ENCODE measurements at places on chromosomes 2 and 18. TPM values are rescaled to one million over a fixed set of nuclear protein-coding genes. Genes with fewer than 3 reads are reported as not detected.

Gene CCDC148
- total RNA-seq: 0.34 TPM

Gene BBS5
- total RNA-seq: 2.1 TPM

Gene PRSS56
- total RNA-seq: not detected

Gene GPAT2
- total RNA-seq: under 0.01 TPM

Gene KCNE4
- 0.14 TPM for total RNA-seq

Gene SLC23A3
- 0.68 TPM for total RNA-seq

Gene TUBA4B
- total RNA-seq: not detected

Gene HOXD13
- total RNA-seq: not detected

Gene GALNT5
- 30.1 TPM for total RNA-seq

Gene REG3A
- not detected for total RNA-seq

Gene C1QL2
- not detected for total RNA-seq

Gene POTEJ
- total RNA-seq: not detected

Gene MPV17
- 44.1 TPM for total RNA-seq

Gene GPR17
- not detected for total RNA-seq

Gene IFIH1
- total RNA-seq: 27.3 TPM

Gene ABCB11
- total RNA-seq: under 0.01 TPM

Gene AQP12B
- not detected for total RNA-seq

Gene TRIM54
- not detected for total RNA-seq

Gene RBKS
- 1.7 TPM for total RNA-seq

Gene CRACDL
- 0.34 TPM for total RNA-seq

Gene ALPG
- total RNA-seq: not detected

Gene LRATD1
- total RNA-seq: 27.0 TPM

Gene NPAS2
- total RNA-seq: 17.8 TPM

Gene TMEM198
- 0.36 TPM for total RNA-seq

Gene POTEI
- total RNA-seq: not detected

Gene GALNT3
- 92.9 TPM for total RNA-seq

Gene GREB1
- total RNA-seq: 0.28 TPM

Gene ATP8B1
- 55.8 TPM for total RNA-seq

Gene MAB21L4
- 5.9 TPM for total RNA-seq

Gene GALNT1
- 99.4 TPM for total RNA-seq

Gene MEP1B
- total RNA-seq: under 0.01 TPM

Gene EGR4
- total RNA-seq: not detected

Gene GAD1
- total RNA-seq: 0.34 TPM

Gene STAT4
- 9.2 TPM for total RNA-seq

Gene NETO1
- total RNA-seq: not detected

Gene REV1
- 67.8 TPM for total RNA-seq

Measured in nasal cavity respiratory epithelium epithelial cell of viscerocranial mucosa (primary cell).